ENCODE measurements at places on chromosomes 7 and 10.
A peak's percentile ranks its signal among the peaks of the same experiment; 100 is the strongest.

GRCh38 chr7:24378871-24379616 lies 95.1 kb downstream of the NPY start:
- DNase-seq: no peak

DNA sequence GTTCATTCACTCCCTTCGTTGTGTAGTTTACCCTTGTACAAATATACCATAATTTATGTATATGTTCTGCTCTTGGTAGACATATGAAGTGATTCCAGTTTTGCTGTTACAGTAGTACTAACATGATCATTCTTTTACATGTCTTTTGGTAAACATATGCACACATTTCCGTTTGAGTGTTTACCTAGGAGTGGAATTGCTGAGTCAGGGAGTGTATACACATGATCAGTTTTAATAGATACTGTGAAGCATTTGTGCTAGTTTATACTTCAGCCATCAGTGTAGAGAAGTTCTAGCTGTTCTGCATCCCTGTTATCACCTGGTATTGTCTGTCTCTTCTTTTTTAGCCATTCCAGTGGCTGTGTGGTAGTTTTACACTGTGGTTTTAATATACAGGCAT lies 34.5 kb upstream of the CYP26C1 start:
- DNase-seq: no peak

DNA sequence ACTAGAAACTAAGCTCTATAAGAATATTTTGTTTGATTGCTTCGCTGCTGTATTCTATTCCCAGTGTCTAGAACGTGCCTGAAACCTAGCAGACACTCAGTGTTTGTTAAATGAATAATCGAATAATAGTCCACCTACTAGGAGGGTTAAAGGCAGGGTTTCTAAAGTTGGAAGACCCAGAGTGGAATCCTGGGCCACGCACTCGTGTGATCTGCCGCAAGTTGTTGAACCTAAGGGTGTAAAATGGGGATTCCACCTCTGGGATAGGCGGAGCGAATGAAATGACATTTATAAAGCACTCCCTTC lies 702 bp upstream of the AGFG2 start:
- DNase-seq: no peak

GRCh38 chr10:60662917-60663614 lies 115.2 kb upstream of the CDK1 start:
- DNase-seq: no peak

DNA sequence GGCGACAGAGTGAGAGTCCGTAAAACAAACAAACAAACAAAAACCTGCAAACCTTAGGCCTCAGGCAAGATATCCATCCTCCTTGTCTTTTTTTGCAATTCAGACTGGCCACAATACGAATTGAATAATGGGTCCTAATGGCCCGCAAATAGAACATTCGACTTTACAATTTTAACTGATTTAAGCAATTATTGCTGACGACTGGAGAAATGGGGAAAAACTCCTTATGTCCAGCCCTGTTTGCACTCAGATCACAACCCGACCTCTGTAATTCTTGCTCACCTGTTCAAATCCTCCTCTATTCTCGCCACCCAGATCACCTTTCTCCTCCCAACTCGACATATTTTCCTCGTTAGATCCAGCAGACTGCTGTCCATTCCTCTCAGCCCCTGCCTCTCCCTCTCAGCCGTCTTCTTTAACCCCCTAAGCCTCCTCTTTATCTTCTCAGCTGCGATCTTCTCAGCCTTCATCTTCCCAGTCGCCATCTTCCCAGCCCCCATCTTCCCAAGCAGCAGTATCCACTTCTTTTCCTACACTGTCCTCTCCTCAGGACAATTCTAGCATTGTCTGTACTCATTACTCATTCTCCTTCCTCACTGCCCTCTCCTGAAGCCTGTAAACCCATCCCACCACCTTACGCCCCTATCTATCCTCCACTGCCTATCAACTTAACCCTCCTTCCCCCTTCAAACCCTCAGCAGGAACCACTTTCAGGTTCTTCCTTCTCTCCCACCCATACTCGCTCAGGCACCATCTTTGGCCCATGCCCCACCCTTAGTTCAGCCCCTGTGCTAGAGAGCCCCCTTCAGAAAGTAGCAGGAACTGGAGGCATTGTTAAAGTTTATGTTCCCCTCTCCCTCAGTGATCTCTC lies 61.8 kb downstream of the LRRC17 start:
- no peak for DNase-seq

DNA sequence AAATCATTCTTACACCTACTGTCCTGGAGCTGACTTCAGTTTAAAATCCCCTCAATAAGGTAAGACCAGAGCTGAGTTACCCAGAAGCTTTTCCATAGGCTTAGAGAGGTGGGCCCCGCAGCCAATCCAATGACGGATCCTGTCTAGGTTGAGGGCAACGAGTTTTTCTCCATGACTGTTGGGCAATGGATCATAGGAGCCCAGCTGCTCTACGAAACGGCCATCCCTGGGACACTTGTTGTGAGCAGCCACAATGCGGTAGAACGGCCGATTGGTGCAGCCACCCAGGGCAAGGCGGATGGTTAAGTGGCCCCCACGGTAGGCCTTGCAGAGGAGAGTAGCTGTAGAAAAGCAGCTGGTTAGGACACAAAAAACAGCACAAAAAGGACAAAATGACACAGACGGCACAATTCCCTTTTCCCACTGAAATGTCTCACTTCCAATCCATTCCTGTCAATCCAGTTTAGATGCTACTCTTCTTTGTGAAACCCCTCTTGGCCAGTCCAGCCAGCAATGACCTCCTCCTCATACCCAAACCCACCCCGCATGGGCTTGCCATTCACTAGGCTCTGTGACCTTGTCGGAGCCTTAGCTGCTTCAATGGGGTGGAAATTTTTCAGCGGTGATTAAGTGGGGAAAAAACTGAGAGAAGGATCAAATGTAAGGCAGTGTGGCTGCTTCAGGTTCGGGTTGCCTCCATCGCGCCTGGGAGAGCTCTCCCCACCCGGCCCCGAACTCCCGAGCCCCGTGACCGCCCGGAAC lies 580 bp downstream of the MRPS16 start:
- no peak for DNase-seq

GRCh38 chr10:132374612-132375011 lies 22.4 kb upstream of the PWWP2B start:
- no peak for DNase-seq

- DNase-seq: no peak
These were observed 1.8 kb downstream of the CHRM2 start for GRCh38 chr7:136869991-136870865.

DNA sequence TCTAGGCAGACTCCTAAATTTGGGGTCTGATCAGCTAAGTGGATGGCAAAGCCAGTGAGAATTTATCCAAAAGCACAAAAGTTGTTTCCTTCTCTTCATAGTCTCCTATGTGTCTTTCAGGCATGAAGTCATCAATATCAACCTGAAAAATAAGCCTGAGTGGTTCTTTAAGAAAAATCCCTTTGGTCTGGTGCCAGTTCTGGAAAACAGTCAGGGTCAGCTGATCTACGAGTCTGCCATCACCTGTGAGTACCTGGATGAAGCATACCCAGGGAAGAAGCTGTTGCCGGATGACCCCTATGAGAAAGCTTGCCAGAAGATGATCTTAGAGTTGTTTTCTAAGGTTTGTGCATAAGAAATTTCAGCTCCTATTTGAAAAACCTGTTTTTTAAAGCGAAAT lies 4.8 kb downstream of the GSTO1 start:
- no peak for DNase-seq

GRCh38 chr7:142355328-142355727 lies 97.5 kb upstream of the PRSS58 start:
- DNase-seq: no peak

DNA sequence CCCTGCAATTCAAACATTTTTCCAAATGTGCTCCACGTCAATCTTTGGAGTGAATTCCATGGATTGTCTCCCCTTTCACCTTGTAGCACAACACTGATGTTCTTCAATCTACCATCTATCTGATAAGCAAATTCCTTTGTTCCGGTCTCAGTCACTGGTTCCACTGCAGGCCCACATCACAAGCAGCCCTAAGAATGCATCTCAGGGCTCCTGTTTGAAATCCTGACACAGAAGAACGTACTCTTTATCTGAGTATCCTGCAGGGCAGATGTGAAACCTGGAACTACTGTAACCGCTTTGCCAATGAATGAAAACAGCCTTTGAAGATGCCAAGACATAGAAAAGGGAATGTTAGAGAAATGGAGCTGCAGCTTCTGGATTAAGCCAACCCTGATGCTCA lies 62.9 kb upstream of the FAM133B start:
- DNase-seq: no peak

DNA sequence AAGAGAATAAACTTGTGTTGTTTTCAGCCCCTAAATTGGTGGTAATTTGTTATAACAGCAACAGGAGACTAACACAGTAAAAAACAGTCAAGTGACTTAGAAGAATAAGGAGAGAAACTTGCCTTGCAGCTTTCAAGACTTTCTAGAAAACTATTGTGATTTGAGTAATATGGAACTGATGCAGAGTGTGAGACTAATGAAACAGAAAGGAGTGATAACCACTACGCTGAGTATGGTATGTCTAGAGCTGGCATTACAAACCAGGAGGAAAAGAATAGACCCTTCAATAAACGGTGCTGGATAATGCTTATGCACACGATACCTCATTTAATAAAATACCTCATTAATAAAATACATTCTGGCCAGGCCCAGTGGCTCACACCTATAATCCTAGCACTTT lies 99.9 kb downstream of the CREM start:
- no peak for DNase-seq

DNA sequence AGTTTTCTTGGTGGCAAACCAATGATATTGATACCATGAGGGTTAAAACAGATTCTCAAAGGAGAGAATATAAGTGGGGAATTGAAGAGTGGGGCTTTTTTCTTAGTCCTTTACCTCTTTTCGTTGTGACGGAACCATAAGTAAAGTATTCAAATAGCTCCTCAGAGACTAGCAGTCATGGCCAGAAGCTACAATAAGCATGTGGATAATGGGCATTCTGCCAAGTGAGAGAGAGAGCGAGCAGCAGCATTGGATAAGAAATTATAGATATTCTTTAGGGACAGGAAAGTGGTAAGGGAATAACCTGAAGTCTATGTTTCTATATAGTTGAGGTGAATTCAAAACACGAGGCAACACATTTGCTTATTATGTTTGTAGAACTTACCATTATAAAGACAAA lies 235.1 kb downstream of the SEMA3E start:
- peak; percentile 31 for DNase-seq

DNA sequence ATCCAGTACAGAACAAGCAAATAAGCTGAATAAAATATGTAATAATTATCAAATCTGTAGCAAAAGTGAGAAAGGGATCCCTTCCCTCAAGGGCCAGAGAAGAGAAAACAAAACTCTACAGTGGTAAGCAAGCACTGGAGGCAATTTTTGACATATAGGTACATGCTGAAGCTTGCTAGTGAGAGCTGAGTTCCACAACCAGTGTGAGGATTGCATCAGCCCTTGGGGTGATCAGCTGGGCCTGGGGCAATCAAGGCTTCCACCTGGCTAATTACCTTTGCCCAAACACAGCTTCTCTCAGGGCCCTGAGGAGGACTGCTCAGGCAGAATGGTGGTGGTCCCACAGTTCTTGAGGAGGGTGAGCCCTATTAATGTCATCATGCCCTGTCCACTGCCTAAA lies 134.4 kb upstream of the DLX6 start:
- DNase-seq: no peak

DNA sequence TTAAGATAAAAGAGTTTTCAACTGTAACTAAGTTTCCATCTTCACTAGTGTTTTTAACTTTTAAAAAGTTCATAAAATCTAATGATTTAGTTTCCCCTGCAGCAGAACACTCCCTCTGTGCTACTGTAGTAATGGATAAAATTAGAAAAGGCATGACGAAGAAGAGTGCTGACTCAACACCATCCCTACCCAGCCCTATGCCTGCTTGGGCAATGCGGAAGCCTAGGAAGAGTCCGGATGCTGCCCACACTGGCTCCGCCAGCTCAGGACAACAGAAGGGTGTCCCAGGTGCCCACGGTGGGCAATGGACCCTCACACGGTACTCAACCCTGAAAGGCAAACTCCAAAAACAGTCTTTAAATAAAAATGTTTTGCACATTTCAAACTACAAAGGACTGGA lies 118.2 kb downstream of the LARP4B start:
- no peak for DNase-seq

- no peak for DNase-seq
These were observed 8.7 kb upstream of the ING3 start for GRCh38 chr7:120941856-120942255.

DNA sequence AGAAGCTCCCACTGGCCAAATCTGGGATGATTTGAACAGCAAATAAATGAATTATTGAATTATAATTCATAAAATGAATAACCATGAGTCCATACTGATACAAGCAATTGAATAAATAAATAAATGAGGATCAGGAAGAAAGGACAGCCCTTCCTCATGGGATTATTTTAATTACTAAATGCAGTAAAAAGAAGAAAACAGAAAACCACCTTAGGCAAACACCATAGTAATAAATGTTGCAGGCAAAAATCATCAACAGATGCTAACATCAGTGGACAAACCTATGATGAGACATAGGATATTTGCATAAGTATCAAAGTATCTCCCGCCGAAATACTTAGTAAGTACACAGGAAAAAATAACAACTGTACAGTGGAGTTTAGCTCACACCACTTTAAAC lies 33.2 kb downstream of the RAPGEF5 start:
- no peak for DNase-seq

GRCh38 chr7:155464948-155465739 lies 7.2 kb downstream of the EN2 start:
- no peak for DNase-seq
